ENCODE measurements at places on chromosomes 6 and 20. TPM values are rescaled to one million over a fixed set of nuclear protein-coding genes. Genes with fewer than 3 reads are reported as not detected.

The JPH2 gene
- total RNA-seq: 1.1 TPM

The HLA-G gene
- total RNA-seq: not detected

The KCNK16 gene
- not detected for total RNA-seq

The HLA-DMB gene
- 0.08 TPM for total RNA-seq

The COL21A1 gene
- 0.53 TPM for total RNA-seq

The LZTS3 gene
- 1.6 TPM for total RNA-seq

The TCP11 gene
- total RNA-seq: not detected

The FHL5 gene
- not detected for total RNA-seq

The LY86 gene
- total RNA-seq: not detected

The GSTA3 gene
- total RNA-seq: not detected

The RPL7L1 gene
- total RNA-seq: 81.3 TPM

The IL17F gene
- not detected for total RNA-seq

The TLDC2 gene
- total RNA-seq: 0.15 TPM

The GPX6 gene
- total RNA-seq: not detected

The HLA-DQA1 gene
- total RNA-seq: not detected

The IRF4 gene
- not detected for total RNA-seq

The NKX2-2 gene
- total RNA-seq: not detected

The SLC32A1 gene
- not detected for total RNA-seq

The SLC22A7 gene
- total RNA-seq: not detected

The RIMS4 gene
- total RNA-seq: 0.59 TPM

The LINC00237 gene
- not detected for total RNA-seq

The PM20D2 gene
- total RNA-seq: 1.4 TPM

The NUDT3 gene
- total RNA-seq: 13.9 TPM

The EYS gene
- under 0.01 TPM for total RNA-seq

The CENPW gene
- 7.9 TPM for total RNA-seq

The GABBR1 gene
- total RNA-seq: 7.3 TPM

The PRR18 gene
- total RNA-seq: not detected

The ADGRG6 gene
- total RNA-seq: 0.75 TPM

The TMEM74B gene
- total RNA-seq: not detected

The TMEM170B gene
- total RNA-seq: 0.45 TPM

The TTK gene
- total RNA-seq: 0.70 TPM

The FOXQ1 gene
- not detected for total RNA-seq

The VNN1 gene
- 0.12 TPM for total RNA-seq

The TXNDC5 gene
- 2,085 TPM for total RNA-seq

The GSTA2 gene
- total RNA-seq: not detected

The SLC22A16 gene
- total RNA-seq: not detected

The BTN3A1 gene
- 67.2 TPM for total RNA-seq

The FNDC11 gene
- 0.30 TPM for total RNA-seq

The METTL24 gene
- total RNA-seq: 0.59 TPM

The CCDC170 gene
- 0.23 TPM for total RNA-seq

The SIRPA gene
- 6.0 TPM for total RNA-seq

The HSPA12B gene
- total RNA-seq: not detected

The MUC21 gene
- not detected for total RNA-seq

The MAD2L1BP gene
- total RNA-seq: 9.2 TPM

The COL9A3 gene
- 0.30 TPM for total RNA-seq

The RNF39 gene
- not detected for total RNA-seq

The COL11A2 gene
- 0.08 TPM for total RNA-seq

The HNF4A gene
- total RNA-seq: not detected

The HSF2 gene
- total RNA-seq: 16.2 TPM

The MCM3 gene
- total RNA-seq: 30.3 TPM

The KCNK15 gene
- 1.1 TPM for total RNA-seq

The SLA2 gene
- total RNA-seq: not detected

Measured in smooth muscle cell of the coronary artery (primary cell).